ENCODE measurements at places on chromosomes 5 and 9.

DNA sequence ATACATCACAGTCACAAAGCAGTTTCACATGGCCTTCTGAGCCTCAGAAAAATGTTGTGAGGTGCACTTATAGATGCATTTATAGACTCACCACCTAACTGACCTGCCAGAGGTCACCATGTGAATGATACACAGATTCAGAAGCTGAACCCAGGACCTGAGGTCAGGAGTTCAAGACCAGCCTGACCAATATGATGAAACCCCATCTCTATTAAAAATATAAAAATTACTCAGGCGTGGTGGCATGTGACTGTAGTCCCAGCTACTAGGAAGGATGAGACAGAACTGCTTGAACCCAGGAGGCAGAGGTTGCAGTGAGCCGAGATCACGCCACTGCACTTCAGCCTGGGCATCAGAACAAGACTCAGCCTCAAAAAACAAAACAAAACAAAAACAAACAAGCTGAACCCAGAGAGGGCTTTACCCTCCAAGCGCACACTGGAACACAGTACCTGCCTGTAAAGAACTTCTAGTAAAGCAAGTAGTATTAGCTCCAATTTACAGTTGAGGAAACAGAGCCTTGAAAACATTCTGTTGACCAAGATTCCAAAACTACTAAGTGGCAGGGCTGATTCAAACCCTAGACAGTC, 16.3 kb downstream of the ECPAS start:
- DNase-seq: no peak

DNA sequence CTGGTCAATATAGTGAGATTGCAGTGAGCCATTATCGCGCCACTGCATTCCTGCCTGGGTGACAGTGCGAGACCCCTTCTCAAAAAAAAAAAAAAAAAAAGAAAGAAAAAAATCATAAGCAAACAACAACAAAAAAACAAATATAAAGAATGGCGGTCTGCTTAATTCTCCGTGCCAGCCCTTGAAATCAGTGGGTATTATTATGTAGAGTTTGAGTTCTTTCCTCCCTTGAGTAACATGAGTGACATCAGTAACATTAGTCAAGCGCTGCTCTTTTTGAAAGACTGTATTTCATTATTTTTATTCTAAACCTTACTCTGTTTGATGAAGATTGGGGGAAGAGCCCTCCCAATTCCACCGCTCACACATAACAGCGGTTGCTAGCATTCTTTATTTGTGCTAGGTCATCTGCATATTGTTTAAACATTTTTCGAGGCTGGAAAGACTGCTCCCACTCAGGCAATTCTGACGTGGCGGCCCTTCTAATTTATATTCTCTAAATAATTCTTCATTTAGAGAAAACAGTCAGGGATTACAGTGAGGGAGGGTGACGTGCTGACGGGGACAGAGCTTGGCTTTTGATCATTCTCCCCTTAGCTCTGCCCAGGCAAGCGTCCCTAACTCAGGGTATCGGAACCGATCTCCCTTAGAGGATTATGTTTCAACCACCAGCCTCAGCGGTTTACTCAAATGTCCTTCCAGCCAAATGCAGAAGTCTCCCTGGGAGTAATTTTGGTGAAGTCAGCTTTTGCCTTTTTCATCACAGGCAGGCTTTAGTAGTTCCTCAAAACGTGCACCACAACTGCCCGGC, 860 bp upstream of the MARCHF6 start:
- DNase-seq: no peak

GRCh38 chr9:136353757-136354488, 9.6 kb downstream of the DNLZ start:
- no peak for DNase-seq

DNA sequence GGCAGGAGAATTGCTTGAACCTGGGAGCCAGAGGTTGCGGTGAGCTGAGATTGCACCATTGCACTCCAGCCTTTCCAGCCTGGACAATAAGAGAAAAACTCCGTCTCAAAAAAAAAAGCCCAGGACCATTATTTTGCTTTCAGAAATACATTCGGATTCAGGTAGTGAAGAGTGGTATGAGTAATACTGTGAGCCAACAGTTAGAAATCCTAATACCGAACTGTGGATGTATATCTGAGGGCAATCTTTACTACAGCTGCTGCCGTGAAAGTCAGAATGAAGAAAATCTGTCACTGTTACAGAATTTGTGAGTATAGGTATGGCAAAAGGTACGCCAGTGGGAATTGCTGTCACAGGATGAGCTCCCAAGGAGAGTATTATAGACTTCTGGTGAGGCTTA, 3.4 kb upstream of the CDK7 start:
- no peak for DNase-seq

GRCh38 chr5:14773588-14773987, 98.0 kb downstream of the ANKH start:
- peak; percentile 7 for DNase-seq

DNA sequence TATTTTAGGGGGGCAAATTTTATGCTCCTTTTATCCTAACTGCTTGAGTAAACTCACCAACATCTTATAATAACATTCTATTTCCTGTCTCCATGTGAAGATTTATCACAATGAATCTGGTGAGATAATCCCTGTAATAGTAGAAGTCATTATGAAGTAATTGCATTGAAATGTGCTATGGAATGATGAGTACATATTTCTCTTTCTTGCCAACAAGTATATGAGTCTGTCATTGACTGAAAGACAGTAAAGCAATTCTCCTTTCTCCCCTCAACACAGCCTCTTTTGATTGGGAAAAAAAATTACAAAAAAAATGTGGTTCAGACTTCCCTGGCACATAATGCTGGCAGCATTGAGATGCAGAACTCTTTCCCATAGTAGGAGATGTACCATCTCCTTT, 459.2 kb upstream of the RGMB start:
- no peak for DNase-seq

DNA sequence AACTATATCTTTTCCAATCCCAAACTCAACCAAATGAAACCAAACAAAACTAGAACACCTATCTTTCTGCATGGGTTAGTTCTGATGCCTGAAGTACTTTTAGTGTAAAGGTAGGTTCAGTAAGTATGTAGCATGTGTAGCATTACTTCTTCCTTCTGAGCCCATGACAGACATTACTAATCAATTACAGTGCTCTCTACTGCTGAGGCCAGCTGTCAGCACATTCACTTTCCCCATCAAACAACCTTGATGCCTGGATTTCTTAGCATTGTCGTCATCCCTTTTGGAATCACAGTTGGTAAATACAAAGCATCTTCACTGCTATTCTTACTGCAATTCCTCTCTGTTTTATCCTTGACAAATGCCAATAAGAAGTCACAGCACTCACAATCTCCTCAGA, 103.2 kb downstream of the PTTG1 start:
- DNase-seq: no peak

GRCh38 chr5:93705896-93706295, 35.5 kb downstream of the POU5F2 start:
- no peak for DNase-seq

GRCh38 chr5:136501133-136501532, 135.8 kb upstream of the TRPC7 start:
- no peak for DNase-seq

DNA sequence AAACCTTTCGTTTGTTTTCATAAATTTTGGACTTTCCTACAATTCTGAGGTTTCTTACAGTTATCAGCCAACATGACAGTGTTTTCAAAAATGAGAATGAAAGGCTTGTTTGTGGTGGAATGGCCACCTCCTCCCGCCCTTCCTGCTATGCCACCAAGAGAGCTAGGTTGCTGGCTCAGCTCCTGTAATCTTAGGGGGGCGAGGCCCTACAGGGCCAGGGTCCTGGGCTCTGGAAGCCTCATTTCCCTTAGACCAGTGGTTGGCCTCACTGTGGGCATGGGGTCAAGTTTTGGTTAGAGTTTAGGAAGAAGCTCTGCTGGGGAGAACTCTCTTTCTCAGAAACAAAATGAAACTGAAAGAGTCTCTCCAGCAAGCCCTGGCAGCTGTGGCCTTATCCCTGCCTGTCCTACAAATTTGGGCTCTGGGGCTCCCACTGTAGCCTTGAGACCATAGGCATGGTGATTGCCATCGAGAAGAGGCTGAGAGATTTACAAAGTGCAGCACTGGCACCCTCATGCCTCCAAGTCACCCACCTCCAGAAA, 66.2 kb downstream of the IRX1 start:
- DNase-seq: no peak

GRCh38 chr5:137488516-137488915, 10.6 kb downstream of the SPOCK1 start:
- DNase-seq: peak; percentile 34

DNA sequence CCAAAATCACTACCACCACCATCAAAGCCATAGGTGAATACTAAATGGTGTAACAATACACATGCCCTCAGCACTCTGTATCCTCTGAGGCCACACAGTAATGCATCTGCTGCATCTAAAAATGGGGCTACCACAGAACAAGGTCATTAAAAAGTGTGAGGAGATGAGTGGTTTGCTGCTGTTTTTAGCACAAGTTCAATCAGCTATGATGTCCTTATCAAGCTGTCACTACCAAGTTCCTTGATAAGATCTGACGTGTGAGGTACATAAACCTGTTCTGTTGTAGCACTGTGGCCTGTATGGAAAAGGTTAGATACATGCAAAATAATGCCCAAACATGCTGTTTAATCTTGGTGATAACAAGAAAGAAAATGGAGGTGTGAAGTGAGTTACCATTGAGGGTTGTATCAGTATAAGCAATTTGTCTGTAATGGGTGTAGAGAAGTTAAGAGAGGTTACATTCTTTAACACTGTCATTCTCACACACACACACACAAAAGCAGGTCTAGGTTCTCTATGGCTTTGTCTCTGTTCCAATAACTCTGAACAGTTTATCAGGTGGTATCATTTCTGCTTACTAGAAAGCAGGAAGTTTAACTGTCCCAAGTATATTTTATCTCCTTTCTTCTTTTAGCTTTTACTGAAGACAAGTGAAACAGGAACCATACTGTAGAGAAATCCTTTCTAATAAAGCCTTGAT, 252.9 kb downstream of the CWC27 start:
- no peak for DNase-seq

DNA sequence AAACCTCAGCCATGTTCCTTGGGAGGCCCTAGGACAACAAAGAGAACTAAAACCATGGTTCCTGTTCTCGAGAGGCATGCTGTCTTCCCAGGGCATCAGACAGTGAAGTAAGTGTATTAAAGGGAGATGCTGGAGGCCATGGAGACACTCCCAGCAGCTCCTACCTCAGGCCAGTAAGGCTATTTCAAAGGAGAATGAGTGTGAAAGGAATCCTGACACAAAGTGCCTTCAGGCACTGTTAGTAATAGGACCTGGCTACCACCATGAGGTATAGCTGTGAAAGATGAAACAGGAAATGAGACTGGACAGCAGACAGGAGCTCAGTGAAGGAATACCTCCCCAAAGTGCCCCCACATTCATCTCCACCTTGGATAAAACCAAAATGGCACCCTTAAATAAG, 71.0 kb downstream of the FANCC start:
- no peak for DNase-seq

GRCh38 chr5:135468541-135468940, 16.4 kb upstream of the TIFAB start:
- DNase-seq: no peak

DNA sequence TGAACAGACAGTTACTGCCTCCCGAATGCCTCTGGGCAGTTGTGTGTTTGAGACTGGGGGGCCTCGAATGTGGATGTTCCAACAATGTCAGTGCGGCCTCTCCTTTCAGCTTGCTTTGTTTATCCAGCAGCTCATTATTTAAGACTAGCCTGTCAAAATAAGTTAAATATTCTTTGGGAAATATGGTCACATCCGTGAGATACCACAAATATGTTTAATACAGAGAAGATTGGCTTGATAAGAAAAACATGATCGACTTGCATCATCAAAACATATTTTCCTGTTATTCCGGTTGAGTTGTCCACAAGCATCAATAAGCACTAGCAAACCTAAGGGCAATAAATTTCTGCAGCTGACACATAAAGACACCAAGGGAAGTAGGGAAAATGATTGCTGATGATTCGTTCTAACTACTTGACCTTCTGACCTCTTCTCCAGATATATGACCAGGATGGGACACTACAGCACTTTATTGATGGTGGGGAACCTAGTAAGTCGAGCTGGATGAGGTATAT, 66.5 kb downstream of the PRDM6 start:
- DNase-seq: no peak

GRCh38 chr9:84145780-84146179, 165.2 kb downstream of the RMI1 start:
- DNase-seq: no peak

DNA sequence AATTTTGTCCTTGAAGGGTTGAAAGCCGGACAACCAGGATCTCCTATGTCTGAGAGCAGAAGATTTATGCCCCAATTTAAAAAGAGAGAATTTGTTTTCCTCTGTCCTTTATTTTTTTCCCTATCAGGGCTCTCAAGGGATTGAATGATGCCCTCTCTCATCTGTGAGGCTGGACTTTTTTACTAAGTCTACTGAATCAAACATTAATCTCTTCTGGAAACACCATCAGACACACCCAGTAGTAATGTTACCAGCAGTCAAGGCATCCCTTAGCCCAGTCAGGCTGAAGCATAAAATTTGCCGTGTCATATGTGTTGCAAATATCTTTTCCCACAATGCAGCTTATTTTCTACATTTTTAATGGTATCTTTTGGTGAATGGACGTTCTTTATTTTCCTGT, 1497.9 kb downstream of the MAT2B start:
- DNase-seq: no peak

GRCh38 chr5:15790446-15791018, 290.6 kb downstream of the FBXL7 start:
- DNase-seq: no peak

DNA sequence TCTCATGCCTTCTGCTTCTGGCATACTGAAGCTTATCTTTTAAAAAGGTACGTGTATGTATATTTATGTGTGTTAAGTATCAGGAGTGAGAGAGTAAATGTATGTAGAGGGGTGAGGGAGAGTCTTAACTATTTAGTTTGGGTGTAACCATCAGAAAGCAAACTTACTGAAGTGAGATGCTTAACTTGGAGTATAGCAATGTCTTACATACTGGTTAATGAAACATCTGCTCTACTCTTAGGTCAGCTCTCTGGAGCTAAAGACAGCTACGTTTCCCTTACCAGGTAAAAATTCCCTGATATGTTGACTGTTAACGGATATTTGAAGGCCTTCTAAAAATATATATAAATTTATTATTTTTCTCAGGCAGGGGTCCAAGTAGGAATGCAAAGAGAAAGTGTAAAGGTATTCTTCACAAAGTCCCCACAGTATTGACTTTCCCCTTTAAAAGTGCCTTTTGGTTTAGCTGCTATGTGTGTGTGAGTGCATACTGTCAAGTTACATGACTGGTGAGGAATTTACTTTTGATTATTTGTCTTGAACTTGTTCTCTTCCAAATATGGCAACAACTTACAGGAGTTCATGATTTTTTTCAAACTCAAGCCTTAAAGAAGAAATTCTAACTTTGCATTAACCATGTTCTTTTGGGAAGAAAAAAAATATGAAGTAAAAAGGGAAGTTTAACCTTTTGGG, 12.3 kb upstream of the C5orf24 start:
- no peak for DNase-seq

GRCh38 chr5:89016741-89017303, 133.8 kb upstream of the MEF2C start:
- DNase-seq: no peak
